ENCODE measurements at places on chromosomes 12 and 14.

GRCh38 chr14:22448905-22449599 lies 140.0 kb downstream of the DAD1 start:
- no peak for DNase-seq

DNA sequence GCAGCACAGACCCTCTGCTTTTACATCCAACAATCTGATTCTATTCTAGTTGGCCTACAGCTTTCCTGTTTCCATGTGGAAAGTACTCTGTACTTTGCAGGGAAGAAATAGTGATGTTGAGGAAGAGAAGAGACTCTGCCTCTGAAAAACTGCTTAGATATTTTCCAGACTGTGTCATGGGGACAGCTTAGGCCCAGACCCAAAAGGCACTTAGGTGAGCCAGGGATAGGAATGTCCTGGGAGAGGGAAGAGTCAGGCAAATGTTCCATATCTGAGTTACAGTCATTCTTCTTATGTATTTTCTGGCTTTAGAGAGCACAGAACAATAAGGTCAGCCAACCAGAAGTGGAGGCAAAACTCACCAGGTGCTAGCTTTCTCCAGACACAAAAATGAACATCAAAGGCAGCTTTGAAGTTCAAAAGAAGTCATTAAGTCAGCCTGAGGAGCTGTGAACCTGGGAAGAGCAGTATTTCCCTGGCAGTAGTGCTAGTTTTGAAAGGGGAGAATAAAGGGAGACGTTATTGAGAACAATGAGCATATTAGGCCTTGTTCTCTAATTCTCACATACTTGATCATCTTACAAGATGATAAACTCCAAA lies 199.7 kb upstream of the LMNTD1 start:
- no peak for DNase-seq

- peak; percentile 90 for DNase-seq
These were observed 995 bp upstream of the HSP90B1 start for GRCh38 chr12:103929046-103929783.

DNA sequence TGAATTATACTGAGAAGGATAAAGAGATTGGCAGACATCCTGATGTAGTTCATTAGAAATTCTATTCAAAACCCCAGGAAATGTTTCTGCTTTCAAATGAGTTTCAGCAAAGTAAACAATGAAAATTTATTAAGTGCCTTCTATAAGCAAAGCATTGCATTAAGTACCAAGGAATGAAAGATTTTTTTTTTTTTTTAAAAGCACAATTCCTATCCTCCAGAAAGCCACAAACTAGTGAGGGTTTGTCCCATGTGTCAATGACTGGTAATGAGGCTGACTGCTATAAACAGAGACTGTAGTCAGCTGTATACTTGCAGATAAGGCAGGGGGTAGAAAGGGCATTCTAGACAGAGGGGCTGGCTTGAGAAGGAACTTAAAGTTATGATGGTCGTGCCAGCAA lies 6.7 kb downstream of the ANO4 start:
- DNase-seq = no peak

DNA sequence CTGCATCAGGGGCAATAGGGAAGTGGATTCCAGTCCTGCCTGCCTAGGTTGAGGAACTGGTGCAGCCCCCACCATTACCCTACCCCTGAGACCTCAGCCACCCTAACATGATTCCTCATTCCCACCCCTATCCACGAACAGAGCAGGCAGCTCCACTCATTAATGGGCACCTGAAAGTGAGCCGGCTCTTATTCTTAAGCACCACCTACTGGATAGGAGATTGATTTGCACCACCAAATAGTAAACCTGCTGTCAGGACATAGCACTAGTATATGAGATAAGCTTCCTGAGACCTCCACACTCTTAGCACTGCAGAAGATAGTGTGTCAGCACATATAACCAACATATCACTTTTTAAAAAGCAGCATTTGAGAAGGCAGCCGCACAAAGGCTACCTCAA lies 573.2 kb downstream of the SOX5 start:
- no peak for DNase-seq

DNA sequence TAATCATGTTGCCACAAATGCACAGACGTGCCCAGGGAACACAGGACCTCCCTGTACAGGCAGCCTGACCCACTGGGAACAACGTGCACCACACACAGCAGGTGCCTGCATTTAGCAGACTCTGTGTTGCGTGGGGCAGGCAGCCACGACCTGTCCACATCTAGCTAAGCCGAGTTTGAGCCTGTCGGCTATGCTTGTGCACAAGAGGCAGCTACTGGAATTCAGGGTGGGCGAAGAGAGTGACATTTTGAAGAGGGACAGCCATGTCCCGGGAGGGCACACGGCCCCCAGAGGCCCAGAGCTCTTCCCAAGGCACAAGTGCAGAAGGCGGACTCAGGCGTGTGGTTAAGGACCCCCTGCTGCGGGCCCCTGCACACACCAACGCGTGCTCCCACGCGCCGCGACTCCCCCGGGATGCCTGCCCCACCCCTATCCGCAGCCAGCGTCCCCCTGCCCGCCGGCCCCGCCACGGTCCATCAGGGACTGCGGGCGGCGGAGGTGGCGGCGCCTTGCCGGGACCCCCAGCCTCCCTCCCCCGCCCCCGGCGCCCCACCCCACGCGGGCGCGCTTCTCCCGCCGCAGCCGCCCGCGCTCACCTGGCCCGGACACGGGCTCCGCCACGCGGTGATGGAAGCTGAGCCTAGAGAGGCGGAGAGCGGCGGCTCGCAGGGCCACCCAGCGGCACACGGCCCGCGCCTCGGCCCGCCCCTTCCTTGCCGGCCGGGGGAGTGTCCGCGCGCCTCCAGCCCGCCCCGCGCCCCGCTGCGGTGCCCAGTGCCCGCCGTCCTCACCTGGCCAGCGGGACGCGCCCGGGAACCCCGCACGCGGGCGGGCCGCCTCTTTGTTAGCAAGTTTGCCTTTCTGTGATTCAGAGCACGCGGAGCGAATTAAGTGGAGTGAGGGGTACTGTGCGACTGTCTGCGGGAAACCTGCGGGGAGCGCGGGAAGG lies 125.3 kb upstream of the PRMT8 start:
- DNase-seq = peak; percentile 83
